ENCODE measurements at places on chromosomes 6 and 20.

DNA sequence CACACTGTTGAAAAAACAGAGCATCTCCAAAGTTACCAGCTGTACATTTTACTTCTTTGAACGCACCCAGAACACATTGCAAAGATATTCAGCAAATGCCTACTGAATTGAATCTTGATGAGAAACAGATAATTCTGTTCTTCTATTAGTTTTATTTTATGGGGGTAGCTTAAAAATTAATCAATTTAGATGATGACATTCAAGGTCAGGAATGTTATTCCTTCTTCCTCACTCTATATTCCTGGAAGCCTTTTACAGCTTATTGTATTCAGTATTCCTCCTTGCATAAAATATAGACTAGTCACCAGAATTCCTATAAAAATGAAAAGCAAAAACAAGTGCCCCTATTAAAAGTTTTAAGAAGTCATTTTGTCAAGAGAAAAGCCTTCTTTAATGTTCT, 21.4 kb upstream of the GMDS start:
- DNase-seq, result no peak

- DNase-seq, result no peak
Measured at GRCh38 chr6:125287718-125288117, 14.0 kb downstream of the HDDC2 start.

GRCh38 chr6:139540276-139540675, 165.8 kb upstream of the CITED2 start:
- peak; percentile 40 for DNase-seq

DNA sequence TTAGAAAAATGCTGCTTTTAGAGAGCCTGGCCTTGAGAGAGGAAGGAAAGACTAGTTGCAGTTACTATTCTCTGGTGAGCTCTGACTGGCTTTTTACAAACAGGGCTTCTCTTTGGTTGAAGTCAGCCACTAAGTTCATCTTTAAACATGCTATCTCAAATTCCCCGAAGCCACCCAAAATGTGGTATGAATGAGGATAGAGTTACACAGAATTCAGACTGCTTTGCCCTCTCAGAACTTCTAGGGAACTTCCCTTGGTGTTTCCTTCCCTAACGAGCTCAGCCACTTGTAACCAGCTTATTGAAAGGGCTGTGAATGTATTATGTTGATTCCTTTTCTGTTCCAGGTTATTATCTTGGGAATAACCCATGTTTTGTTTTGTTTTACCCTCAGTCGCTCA, 73.5 kb downstream of the EFHC1 start:
- no peak for DNase-seq

DNA sequence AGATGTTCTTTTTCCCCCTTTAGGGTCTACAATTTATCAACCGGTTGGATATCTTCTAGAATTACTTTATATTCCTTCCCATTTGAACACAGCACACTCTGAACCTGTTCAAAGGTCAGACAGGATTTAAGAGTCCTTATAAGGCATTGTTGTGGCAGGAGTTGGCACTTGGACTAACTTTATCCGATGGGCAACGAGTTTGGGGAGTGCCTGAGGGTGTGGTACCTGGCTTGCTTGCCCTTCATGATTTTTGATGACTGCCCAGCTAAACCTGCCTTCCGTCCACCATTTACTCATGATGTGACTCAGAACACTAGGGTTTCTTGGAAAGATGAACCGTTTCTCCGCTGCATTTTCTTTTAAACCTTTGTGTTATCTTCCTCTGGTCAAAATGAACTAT, 285.2 kb downstream of the FOXC1 start:
- DNase-seq, result no peak

GRCh38 chr6:39361657-39362486, 39.4 kb upstream of the KCNK16 start:
- peak; percentile 51 for DNase-seq

DNA sequence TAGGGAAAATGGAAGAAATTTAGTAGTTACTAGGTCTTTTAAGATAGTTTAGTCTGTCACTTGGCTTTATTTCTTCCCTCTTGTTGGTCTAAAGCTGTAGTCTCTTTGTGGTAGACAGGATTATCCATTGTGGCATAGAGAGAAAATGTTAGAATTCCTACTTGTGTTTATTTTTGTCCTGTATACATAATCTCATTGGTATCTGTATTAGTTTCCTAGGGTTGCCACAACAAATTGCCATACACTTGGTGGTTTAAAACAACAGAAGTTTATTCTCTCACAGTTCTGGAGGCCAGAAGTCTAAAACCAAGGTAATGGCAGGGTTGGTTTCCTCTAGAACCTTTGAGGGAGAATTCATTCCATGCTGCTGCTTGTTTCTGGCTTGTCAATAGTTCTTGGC, 119.4 kb downstream of the ZFAND3 start:
- DNase-seq, result no peak

GRCh38 chr6:158219228-158219627, 51.1 kb downstream of the GTF2H5 start:
- no peak for DNase-seq

DNA sequence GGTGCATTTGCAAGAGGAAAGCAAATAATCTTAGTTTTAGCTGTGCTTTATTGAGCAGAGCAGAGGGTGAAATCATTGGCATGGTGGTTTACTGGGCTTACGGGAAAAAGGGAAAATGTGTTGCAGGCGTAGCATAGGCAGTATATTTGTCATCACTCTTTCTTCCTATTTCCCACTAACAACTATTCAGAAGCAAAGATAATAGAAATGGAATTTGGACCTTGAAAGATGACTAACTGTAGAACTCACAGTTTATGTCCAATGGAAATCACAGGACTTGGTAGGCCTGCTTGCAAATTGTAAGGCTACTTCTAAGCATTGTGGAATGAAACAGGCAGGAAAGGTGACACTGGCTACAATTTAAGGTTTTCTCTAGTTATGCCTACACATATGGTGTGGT, 611.9 kb upstream of the MAN1A1 start:
- no peak for DNase-seq

DNA sequence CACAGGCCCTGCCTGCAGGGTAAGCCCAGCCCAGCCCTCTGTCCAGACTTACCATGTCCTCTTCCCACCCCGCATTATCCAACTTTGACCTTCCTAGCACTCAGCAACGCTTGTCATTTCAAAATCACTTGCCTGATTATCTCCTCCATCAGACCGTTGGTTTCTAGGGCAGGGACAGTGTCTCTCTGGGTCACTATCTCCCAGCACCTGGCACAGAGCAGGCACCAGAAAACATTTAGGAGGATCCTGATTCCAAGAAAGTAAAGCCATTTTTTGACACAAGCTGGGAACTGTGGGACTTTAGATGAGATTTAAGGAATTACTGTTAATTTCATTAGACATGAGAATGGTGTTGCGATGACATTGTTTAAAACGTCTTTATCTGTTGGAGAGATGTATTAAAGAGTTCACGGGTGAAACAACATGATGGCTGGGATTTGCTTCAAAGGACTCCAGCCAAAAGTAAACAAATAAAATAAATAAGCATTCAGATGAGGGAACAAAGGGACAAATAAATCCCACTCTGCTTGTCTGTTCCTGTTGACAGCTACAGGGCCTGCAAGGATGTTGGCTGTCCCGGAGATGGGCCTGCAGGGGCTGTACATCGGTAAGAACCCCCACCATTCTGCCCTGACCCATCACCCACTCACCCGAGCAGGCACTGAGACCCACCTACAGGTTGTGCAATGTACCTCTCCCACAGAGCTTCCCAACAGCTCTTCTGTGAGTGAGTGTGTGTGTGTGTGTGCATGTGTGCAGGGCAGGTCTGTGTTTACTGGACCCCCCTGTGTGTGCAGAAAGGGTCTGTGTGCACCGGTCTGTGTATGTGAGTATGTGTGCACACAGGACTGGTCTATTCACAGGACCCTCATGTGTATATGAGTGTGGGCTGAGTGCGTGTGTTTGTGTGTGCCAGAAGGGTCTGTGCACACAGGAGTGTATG, 5.9 kb downstream of the HSPA12B start:
- DNase-seq, result no peak

GRCh38 chr6:125812394-125813292, 21.9 kb downstream of the NCOA7 start:
- DNase-seq, result no peak

DNA sequence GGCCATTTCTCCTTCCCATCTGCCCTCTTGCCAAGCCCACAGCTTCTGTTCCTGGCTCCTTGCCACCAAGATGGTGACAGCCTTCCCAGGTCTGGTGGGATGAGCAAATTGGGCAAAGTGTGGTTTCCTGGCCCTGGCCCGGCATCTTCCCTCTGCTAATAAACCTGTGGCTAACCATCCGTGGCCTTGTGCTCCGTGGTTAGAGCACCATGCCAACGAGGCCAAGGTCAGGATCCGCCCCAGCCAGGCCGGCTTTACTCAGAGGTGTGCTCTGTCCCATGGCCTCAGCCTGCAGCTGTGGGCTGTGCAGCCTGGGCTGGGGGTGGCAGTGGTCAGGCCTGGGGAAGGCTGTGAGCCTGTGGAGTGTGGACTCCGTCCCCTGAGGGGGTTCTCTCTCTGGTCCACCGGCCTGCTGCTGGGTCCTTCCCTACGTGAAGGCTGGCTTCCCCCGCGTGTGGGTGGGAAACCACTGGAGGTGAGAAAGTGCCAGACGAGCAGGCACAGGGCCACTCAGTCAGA, 117.4 kb downstream of the VEGFA start:
- DNase-seq, result no peak

Data from CD4-positive, alpha-beta T cell treated with Interleukin-4 for 1 hour (primary cell).